MG63 (cell line): ENCODE measurements at places on chromosomes 1 and 21. TPM values are rescaled to one million over a fixed set of nuclear protein-coding genes. Genes with fewer than 3 reads are reported as not detected.

GRCh38 chr1:150627826-150628410 is 1.5 kb downstream of the ENSA start:
- DNase-seq, result no peak

DNA sequence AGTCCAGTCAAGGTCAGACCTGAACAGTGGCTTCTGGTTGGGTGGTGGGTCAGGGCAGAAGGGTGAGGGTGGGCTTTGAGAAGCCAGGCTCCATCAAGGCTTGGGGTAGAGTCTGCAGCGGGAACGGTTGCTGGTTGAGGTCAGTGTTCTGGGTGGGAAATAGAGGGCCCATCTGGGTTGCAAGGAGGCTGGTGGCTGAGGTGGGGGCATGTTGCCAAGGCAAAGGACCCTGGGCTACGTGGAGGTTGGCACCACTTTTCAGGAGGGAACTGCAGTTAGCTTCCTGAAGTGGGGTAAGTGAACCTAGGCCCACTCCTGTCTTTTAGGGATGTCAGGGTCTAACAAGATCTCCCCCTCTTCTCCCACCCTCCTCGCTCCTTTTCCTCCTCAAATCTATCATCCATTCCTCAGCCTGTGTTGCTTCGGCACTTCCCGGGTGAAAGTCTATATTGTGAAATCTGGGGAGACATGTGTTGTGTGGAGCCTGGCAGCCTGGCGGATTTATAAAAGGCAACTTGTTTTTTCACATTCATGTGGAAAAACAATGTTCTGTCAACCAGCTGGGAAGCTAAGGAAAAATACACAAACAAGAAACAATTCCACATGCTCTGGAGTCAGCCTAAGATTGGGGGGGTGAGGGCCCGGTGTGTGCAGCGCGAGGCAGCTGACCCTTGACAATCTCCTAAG is 1.5 kb downstream of the IL22RA1 start:
- DNase-seq, result no peak

DNA sequence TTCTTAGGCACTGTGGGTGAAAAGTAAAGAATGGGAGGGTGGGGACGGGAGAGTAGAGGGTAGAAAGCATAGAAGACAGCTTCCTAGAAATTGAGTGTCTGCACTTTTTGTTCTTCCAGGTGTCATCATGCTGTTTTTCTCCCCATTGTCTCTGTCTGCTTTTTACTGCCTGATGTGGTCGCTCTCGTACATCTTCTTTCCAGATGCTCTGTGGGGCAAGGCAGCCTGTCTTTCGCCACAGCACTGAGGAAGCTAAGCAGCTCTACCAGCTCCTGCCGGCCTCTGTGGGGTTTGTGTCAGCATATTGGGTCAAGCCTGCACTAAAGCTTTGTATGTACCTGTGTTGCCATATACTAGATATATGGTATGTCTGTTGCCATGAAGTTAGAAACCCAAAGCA is 13.2 kb downstream of the TMEM269 start:
- no peak for DNase-seq

GRCh38 chr1:234980291-234980644 is 148.4 kb downstream of the TOMM20 start:
- no peak for DNase-seq

- DNase-seq, result peak; percentile 20
Measured at GRCh38 chr1:156641761-156642264, at the start of gene BCAN. BCAN (plus strand) TSS chr1:156642117; CDS start chr1:156646055, 3,938 bp downstream.

DNA sequence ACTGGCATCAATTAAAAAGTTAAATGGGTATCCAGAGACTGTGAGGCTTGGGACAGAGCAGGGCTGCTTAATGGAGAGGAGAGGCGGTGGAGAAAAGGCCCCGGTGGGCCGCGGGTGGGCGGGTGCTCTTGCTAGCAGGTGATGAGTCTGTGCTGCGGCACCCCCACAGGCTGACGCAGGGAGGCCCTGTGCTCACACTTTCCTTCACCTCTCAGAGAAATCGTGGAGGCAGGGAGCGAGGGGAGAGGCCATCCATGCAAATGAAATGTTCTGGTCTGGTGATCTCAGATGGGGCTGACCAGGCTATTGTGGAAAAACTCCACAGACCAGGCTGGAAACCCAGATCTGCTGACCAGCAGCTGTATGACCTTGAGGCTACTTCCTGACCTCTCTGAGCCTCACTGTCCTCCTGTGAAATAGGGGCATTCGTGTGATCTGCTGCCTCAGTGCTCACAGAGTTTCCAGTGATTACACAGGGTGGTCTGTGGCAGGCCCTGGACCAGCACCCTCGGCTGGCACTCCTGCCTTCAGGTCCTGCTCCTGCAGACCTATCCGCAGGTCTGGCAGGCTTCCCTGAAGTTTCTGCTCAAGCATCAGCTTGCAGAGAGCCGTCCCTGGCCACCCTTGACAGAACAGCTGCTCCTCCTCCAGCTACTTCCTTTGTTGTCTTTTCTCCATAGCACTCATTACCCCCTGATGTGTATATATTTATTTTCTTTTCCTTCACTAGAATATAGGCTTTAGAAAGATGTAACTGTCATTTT is 89.2 kb downstream of the BEND5 start:
- DNase-seq, result no peak

DNA sequence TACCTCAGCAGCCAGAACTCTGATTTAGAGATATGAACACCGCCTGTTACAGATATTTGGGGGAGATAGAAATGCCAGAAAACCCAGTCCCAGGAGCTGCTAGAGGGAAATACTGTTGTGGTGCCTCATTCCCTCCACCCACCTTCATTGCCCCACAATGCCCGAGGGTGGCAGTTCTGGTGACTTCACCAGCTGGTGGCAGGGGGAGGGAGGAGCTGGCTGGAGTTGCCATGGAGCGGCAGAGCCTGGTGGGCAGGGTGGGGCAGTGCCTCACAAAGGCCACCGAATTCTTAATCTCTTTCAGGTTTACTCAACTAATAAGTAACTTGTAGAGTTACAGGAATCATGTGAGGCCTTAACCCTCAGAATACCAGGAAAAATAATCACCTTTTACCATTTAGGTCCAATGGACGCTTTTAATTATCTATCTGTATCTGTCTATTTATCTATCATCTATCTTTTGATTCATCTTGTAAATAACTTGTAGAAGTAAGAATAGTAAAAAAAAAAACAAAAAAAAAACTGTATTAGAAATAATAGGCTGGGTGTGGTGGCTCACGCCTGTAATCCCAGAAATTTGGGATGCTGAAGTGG is 11.7 kb upstream of the S100A11 start:
- peak; percentile 89 for DNase-seq

Gene GPR37L1
- total RNA-seq, result not detected in 2 replicates

- no peak for DNase-seq
Measured at GRCh38 chr1:245215071-245215470, 60.3 kb downstream of the KIF26B start.

DNA sequence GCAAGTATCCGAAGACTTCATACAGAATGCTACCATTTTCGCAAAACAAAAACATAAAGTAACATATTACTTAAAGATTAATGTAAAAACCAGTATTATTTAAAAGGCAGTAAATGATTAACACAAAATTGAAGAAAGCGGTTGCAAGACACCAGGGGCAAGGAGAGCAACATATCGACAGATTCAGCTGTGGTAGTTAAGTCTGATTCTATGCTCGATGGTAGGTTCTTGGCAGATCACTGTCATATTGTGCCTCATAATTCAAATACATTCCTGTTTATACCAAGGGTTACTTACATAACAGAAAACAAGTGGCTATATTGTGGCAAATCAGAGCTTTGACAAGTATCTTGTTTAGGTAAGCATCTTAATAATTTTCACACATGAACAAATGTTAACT is 37.7 kb downstream of the NRIP1 start:
- DNase-seq, result no peak

Gene FTCD
- total RNA-seq, result not detected in 2 replicates

Gene PGD
- total RNA-seq, result 146 and 182 TPM in 2 replicates

GRCh38 chr1:50421768-50422674 is 1.2 kb downstream of the DMRTA2 start:
- no peak for DNase-seq

- DNase-seq, result no peak
Measured at GRCh38 chr1:53321366-53321765, 6.5 kb downstream of the LRP8 start.

DNA sequence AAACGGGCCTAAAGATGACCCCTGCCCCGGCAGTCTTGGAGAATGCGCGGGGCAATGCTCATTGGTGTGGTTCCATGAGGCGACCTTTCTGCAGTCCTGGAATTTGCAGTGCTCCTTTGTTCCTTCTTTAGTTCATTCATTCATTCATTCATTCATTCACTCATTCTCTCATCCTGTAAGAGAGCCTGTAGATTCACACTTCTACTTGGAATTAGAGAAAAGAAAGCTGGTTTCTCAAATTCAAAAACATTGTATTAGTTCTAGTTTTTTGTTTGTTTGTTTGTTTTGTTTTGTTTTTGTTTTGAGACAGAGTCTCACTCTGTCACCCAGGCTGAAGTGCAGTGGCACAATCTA is 31.6 kb downstream of the PAX7 start:
- DNase-seq, result no peak

Gene TAS1R1
- not detected in 2 replicates for total RNA-seq

Gene CNR2
- total RNA-seq, result not detected in 2 replicates

Gene GPR25
- total RNA-seq, result not detected in 2 replicates

DNA sequence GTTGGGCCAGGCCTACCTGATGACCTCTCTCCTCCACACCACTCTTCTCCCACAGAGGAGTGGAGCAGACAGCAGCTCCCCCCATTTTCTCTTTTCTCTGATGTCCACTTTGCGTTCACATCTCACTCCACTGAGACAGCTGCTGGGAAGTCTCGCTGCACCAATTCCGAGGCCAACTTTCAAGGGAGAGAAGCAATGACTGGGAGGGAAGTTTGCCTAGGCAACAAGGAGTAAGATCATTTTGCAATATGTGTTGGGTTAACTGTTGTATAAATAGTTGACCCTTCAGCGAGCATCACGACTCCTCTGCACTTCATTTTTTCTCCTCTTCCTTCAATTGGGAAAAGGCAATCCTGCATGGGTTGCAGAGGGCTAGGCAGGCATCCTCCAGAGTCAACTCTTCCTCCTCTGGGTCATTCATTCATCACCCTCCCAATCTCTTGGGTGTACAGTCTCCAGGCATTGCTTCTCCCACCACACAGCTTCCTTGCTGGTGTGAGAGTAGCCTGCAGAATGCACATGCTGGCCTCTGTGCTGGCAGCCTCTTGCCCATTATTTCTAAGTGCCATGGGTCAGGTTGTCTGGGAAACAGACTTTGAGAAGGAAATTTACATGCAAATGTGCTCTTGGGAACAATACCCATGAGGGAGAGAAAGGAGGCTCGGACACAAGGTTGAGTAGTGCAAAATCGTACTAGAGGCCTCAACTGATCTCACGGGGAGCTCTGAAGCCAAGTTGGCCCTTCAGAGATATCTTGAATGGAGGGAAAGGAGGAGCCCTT is 75.8 kb upstream of the BCAR3 start:
- no peak for DNase-seq

- DNase-seq, result no peak
Measured at GRCh38 chr1:202376247-202376646, 27.7 kb downstream of the PPP1R12B start.

DNA sequence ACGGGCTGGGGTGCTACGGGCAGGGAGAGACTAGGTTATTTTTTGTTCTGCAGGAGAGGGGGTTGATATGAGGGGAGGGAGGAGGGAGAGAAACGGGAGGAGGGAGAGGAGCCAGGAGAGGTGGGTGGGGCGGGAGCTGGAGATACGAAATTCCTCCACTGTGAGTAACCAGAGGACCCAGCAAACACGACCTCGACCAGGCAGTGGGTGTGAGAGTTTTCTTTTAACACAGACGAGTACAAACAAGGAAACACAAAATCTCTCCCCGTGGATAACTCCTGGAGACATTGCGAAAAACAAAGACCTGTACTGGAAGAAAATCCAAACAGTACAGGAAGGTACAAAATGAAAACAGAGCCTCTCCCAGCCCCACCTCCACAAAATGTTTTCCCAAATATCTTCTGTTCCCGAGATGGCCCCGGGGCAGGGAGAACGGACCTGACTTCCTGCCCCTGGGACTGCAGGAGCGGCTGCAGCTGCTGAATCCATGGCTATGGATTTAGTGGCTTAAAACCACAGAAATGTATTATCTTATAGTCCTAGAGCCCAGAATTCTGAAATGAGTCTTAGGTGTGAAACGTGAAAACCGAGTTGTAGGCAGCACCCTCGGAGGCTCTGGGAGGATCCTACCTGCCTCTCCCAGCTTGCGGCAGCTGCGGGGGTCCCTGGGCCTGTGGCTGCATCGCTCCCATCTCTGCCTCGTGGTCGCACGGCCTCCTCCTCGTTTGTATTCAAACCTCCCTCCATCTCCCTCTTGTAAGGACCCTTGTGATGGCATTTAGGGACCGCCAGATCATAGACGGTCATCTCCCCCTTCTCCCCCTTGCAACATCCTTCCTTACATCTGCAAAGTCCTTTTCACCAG is 82.2 kb downstream of the RIPK4 start:
- peak; percentile 51 for DNase-seq

DNA sequence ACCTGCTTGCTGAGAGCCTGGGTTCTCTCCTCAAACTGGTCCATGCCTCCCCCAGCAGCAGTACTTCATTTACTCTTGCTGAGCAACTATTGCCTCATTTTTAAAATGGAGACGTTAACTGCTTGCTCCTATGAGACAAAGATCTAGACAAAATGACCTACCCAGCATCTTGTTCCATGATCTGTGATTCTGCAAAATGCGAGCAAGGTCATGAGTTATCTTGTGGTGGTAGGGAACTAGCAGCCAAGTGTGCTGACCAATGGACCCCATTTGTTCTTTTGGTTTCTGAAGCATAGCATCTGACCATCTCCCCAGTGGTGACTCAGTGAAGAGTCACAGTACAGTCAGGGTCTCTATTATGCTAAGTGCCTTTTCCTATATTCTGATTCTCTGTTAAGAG is 40.4 kb downstream of the TBX15 start:
- peak; percentile 76 for DNase-seq

DNA sequence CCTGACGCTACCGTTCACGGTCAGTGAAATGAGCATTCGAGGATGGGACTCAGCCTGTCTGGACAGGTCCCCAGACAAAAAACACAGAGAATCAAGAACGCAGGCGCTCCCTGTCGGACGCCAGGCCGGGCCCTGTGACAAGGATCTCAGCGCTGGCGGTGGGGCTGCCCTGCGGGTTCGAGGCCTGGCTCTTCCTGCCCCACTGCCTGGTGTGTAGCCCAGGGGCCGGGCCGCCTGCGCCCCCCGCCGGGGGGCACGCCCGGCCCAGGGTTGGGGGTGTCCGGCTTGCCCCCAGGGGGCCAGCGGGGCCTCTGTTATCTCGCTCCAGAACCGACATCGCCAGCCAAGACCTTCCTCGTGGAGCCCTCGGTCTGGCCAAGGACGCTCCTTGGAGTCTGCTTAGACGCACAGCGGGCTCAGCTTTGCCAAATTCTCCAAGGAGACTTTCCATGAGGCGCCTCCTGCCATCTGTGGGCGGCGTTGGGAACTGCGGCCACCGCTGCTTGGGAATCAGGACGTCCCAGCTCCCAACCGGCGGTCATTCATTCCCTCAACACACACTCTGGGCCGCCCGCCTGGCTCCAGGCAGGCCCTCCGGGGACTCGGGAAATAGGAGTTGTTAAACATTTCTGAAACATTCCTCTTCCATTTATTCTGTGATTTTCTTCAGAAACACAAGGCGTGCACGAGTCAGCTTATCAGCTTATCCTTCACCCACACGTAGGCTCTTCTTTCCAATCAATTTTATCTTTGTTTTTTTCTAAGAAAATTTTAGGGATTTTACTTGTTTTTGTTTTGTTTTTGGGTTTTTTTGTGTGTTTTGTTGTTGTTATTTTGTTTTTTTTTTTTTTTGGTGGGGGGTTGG is 11.3 kb upstream of the RIPK4 start:
- DNase-seq, result peak; percentile 92

Gene GBP3
- total RNA-seq, result 18.5 and 25.0 TPM in 2 replicates
